ENCODE measurements at places on chromosomes 3 and 15. TPM values are rescaled to one million over a fixed set of nuclear protein-coding genes. Genes with fewer than 3 reads are reported as not detected.
A peak's percentile ranks its signal among the peaks of the same experiment; 100 is the strongest.

GRCh38 chr15:68326711-68327354 lies 49.3 kb downstream of the FEM1B start:
- H3K27me3 ChIP-seq, result no peaks in the 10 kb centered on the region
- peaks cover 31% of the 10 kb centered on the region for H3K4me1 ChIP-seq
- no peaks in the 10 kb centered on the region for H3K36me3 ChIP-seq
- no peak for DNase-seq

- H3K4me1 ChIP-seq, result no peaks in the 10 kb centered on the region
- no peak overlapping the region for H3K27ac ChIP-seq
- DNase-seq, result no peak
- H3K36me3 ChIP-seq, result no peaks in the 10 kb centered on the region
These were observed 83.5 kb upstream of the MRPL3 start for GRCh38 chr3:131586277-131586676.

DNA sequence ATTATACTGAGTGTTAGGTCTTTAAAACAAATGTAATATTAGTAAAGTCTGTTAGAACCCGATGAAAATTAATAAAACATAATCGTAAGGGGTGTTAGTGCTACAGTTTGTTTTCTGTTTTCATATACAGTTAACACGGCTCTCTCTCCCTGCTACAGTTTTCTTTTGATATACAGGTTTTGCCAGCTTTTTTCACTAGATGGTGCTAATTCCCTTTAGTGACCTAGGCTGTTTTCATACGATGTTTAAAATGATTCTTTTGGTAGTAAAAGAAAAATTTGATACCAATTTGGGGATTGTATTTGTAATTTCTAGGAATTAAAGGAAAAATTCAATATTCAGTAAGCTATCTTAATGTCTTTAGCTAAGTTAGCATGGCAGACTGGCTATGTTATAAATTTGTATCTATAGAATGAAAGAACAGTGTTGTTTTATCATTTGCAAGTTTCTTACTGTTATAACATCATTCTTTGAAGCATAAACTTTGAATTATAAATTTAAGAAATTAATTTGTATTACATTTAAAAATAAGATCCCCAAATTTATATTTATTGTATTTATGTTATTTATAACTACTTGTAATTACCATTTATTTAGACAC lies 11.5 kb downstream of the APH1B start:
- no peak for DNase-seq
- no peaks in the 10 kb centered on the region for H3K36me3 ChIP-seq
- H3K4me1 ChIP-seq, result no peaks in the 10 kb centered on the region
- H3K27me3 ChIP-seq, result no peaks in the 10 kb centered on the region

- H3K4me3 ChIP-seq, result no peak overlapping the region
- DNase-seq, result no peak
- H3K27me3 ChIP-seq, result no peaks in the 10 kb centered on the region
- H3K36me3 ChIP-seq, result peaks cover 95% of the 10 kb centered on the region
- H3K27ac ChIP-seq, result no peak overlapping the region
These were observed 66.6 kb downstream of the NUP210 start for GRCh38 chr3:13353506-13353905.

DNA sequence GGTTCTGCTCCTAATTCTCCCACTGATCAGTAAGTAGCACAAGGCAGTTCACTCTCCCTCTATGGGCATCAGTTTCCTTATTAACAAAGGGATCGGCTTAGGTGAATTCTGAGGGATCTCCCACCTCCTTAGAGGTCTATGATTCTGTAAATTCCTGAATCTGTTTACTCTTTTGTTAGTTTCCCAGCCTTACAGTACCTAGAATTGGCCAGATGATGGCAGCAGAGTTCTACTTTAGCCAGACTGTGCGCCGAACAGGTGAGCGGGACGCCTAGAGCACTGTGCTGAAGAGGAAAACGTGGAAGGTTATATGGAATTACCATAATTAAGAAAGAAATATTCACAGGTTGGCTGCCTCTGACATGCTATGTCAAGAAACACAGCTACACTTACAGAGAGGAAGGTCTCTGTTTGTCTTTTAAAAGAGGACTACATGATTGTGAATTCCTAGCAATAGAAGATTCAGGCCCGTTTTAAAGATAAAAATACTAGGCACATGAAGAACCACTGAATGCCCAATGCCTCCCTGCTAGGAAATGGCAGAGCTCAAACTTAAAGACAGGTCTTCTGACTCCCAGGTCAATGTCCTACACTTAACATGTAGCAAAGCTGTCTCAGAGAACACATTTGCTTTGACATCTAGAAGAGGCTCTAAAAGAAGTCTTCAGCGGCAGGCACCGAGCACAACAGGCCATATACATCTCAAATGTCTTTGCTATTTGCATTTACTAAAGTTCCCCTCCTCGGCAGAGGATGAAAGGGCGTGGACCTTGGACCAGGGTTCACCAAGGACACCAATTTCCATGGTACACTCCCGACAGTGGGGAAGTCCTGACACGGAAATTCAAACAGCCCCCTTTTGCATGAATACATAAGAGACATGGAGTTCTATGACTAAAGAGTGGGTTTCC lies 259.9 kb downstream of the FGF12 start:
- H3K27me3 ChIP-seq, result peaks cover 5% of the 10 kb centered on the region
- H3K36me3 ChIP-seq, result no peaks in the 10 kb centered on the region
- H3K4me3 ChIP-seq, result no peak overlapping the region
- peak; percentile 17 for DNase-seq
- H3K27ac ChIP-seq, result no peak overlapping the region
- no peaks in the 10 kb centered on the region for H3K4me1 ChIP-seq

Gene MDFIC2
- not detected for total RNA-seq

DNA sequence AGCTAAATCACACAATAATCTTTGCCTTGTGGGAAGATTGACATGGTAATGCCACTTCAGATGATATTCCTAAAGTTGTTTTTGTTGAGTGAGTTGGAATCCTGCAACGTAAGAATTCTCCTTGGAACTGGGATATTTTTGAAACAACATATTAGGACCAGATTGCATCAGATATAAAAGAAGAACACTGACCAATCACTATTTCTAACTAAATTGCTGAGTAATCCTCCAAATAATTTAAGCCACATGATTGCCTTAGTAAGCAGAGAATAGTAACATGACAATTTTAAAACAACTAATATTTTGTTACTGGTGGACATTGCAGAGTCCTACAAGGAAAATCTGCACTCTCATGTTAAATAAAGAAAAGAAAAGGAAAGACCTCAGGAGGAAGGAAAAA lies 353.9 kb upstream of the LMCD1 start:
- H3K4me1 ChIP-seq, result no peaks in the 10 kb centered on the region
- H3K36me3 ChIP-seq, result no peaks in the 10 kb centered on the region
- no peak overlapping the region for H3K4me3 ChIP-seq
- no peaks in the 10 kb centered on the region for H3K27me3 ChIP-seq

- H3K4me1 ChIP-seq, result no peaks in the 10 kb centered on the region
- no peak for DNase-seq
- H3K36me3 ChIP-seq, result no peaks in the 10 kb centered on the region
- H3K27me3 ChIP-seq, result no peaks in the 10 kb centered on the region
These were observed 1.5 kb upstream of the ITIH1 start for GRCh38 chr3:52775877-52776276.

Data from T-cell (primary cell).